ENCODE measurements at places on chromosomes 16 and 17.

GRCh38 chr16:89481356-89481955 is 8.9 kb downstream of the ANKRD11 start:
- no peak for DNase-seq

DNA sequence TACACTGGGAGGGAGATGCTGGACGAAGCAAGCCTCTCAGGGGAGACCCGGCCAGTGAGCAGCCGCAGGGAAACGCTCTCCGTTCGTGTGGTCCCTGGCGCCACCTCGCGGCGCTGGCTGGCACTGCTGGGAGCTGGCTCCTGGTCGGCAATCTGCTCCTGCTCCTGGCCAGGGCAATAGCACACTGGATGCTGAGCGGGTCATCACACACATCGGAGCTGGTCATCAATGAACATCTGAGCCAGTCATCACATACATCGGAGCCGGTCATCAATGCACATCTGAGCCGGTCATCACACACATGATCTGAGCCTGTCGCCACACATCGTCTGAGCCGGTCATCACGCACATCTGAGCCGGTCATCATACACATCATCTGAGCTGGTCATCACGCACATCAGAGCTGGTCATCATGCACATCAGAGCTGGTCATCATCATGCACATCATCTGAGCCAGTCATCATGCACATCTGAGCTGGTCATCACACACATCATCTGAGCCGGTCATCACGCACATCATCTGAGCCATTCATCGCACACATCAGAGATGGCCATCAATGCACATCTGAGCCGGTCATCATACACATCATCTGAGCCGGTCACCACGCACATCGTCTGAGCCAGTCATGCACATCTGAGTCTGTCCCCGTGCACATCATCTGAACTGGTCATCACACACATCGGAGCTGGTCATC is 217.3 kb downstream of the RBFOX3 start:
- DNase-seq = peak; percentile 85

DNA sequence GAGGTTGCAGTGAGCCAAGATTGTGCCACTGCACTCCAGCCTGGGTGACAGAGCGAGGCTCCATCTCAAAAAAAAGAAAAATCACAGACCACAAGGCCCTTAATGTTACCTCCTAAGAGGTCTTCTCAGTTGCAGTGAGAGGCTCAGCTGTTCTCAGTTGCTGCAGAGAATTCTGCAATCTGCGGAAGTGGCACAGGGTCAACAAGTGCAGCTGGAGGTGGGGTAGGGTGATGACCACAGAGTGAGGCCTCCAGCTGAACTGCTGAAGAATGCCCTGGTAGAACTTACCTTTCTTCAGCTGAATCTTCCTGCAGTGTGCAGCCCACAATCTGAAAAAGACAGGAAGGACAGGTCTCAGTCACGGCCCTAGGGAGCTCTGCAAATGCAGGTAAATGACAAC is 26.3 kb downstream of the CNTNAP1 start:
- no peak for DNase-seq

DNA sequence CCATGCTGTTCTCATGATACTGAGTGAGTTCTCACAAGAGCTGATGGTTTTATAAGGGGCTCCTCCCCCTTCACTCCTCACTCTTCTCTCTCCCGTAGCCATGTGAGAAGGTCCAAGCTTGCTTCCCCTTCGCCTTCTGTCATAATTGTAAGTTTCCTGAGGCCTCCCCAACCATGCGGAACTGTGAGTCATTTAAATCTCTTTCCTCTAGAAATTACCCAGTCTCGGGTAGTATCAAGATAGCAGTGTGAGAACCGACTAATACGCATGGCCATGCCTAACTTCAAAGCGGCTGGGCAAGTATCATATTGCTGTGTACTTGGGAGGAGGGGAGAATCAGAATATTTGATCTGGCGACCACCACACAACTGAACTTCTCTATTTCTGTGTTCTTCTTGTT is 88.3 kb downstream of the PRKCB start:
- no peak for DNase-seq

DNA sequence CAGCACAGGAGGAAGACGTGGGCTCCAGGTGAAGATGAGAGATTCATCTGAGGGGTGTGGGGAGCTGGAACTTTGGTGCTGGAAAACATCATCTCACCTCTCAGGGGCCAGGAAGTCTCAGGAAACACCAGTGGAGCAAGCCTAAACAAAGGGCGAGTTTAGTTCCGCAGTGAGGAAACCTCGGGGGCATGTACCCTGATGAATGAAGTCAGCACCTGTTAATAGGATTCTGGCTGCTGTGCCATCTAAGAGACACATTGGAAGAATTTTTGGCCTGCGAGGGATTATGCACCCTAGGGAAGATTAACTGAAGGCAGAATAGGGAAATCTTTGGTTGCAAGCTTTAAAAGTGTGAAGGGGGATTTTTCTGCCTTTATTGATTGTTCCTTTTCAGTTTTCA is 94.7 kb upstream of the CACNG5 start:
- DNase-seq = no peak

- no peak for DNase-seq
Measured at GRCh38 chr16:166375-167121, 770 bp downstream of the HBM start.

- no peak for DNase-seq
Measured at GRCh38 chr17:79865351-79866210, 26.3 kb upstream of the CBX4 start.

DNA sequence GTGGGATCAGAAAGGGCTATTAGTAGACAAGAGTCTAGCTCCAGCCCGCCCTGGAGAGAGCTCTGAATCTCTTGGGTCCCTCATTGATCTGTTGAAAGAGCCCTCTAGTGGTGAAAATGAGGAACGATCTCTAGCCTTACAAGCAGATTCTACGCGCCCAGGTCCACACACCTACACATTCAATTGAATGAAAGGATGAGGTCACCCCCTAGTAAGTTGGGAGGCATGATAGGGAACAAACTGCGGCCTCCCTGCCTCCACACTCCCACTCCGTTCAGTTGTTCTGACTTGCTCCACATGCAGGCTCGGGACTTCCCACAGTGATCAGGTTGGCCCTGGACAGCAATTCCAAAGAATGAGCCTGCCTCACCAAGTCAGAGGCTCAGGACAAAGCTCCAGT is 2.9 kb upstream of the CACNG3 start:
- no peak for DNase-seq

All from cardiac septum (tissue), 1 donor.